ENCODE measurements at places on chromosomes 12 and 14. TPM values are rescaled to one million over a fixed set of nuclear protein-coding genes. Genes with fewer than 3 reads are reported as not detected.

Gene ART4
- total RNA-seq = 0.44 TPM

Gene GALNT6
- 191 TPM for total RNA-seq

Gene RNU4-1
- total RNA-seq = under 0.01 TPM

Gene ATP5MC2
- total RNA-seq = 157 TPM

Gene SLC6A12
- not detected for total RNA-seq

Gene RTL1
- total RNA-seq = not detected

Gene BATF
- total RNA-seq = not detected

Gene CCDC38
- total RNA-seq = not detected

Gene SELPLG
- total RNA-seq = 4.1 TPM

Gene CIDEB
- 1.5 TPM for total RNA-seq

Gene SPRING1
- total RNA-seq = 20.2 TPM

Gene TRPV4
- 2.5 TPM for total RNA-seq

Gene MIPOL1
- 13.2 TPM for total RNA-seq

Gene ERBB3
- total RNA-seq = 0.33 TPM

Gene GYS2
- total RNA-seq = not detected

Gene POTEM
- total RNA-seq = not detected

Gene EIF2S3B
- total RNA-seq = 0.87 TPM

Gene CLEC14A
- total RNA-seq = 15.9 TPM

Gene TEX52
- total RNA-seq = not detected

Gene KCNC2
- total RNA-seq = not detected

Gene RASSF3
- total RNA-seq = 17.6 TPM

Gene ANO4
- total RNA-seq = 1.3 TPM

Gene ARHGAP9
- total RNA-seq = not detected

Gene NTN4
- total RNA-seq = 11.1 TPM

Gene RIMBP2
- total RNA-seq = not detected

Gene SLC4A8
- total RNA-seq = 4.5 TPM
